ENCODE measurements at places on chromosomes 11 and 22.

DNA sequence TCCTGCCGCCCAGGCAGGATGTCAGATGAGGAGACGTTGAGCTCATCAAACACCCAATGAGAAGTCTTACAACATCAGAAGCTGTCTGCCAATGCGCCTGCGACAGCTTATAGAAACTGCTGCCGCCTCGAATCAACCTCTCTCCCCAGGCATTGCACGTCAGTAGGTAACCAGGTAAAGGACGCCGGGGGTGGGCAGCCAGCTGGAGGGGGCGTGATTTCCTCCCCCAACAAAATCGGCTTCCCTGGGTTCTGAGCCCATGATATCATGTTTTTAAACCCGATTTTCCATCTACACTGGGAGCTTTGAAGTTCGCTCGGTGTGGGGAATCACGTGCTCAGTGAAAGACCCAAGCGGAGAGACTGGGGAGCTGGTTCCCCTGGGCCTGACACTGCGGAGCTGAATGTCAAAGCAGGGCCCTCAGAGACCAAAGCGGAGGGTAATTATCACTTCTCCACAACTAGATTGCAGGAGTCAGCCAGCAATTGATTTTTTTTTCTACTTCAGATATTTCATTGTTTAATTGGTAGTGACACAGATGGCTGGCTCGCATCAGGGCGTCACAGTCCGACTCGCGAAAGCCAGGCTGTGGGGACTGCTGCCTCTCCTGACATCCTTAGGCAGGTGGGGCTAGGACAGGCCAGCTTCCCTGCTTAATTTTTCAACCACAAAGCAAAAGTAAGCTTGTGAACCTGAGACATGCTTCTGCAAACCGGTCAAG lies 15.4 kb downstream of the FAM83F start:
- no peak for DNase-seq

- peak; percentile 45 for DNase-seq
Measured at GRCh38 chr11:3855808-3856491, 486 bp downstream of the STIM1 start.

GRCh38 chr11:76692956-76693355 lies 22.4 kb upstream of the LRRC32 start:
- DNase-seq, result no peak

DNA sequence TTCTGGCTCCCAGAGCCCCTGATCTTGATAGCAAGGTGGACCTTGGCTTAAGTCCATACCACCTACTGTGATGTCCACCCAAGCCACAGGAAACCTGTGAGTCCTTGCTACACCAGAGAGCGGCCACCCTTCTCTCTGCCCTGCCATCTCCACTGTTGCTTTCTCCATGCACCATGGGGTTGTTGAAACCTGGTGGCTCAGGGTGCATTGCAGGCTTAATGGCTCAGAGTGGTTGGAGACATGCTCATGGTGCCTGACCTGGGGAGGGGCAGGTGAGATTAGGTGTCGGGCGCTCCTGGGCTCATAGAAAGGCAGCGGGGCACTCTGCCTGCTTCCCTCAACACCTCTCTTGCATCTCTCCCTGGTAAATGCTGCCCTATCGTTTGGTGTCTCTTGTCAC lies 25.0 kb upstream of the CACNG2 start:
- DNase-seq, result no peak

DNA sequence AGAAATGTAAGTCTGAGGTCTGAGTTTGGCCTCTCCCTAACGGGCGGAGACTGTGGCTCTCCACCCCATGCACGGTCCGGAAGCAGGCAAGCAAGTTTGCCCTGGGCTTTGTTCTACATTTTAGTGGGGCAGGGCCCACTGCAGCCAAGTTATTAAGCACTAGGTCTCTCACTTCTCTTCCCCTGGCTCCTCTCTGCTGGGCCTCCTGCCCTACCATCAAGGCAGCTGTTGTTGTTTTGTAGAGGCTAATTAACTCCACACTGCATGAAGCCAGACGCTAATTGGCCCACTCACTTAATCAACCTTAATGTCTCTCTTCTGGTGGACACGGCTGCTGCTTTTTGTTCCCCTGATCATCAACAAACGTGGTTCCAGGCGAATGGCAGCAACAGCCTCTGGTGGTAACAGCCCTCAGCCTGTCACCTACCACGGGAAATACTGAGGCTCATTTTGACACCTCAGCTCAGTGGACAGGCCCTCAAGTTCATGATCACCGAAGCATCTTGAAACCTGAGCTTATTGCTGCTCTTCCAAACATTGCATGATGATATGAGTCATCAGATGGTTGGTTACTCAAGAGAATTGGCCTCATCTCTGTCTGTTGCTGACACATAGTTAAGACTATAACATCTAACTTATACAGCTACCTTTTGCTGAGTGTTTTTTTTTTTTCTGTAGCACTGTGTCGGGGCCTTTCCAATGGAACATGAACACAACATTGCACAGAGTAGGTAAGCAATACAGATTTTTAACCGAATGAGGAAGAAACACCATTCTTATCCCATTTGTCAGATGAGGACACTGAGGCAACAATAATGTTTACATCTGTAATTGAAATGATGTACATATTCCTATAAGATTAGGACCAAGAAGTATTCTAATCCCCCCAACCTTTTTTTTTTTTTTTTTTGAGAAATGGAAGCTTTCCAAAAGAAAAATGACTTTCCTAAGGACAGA lies 20.8 kb upstream of the LMO2 start:
- DNase-seq, result no peak

DNA sequence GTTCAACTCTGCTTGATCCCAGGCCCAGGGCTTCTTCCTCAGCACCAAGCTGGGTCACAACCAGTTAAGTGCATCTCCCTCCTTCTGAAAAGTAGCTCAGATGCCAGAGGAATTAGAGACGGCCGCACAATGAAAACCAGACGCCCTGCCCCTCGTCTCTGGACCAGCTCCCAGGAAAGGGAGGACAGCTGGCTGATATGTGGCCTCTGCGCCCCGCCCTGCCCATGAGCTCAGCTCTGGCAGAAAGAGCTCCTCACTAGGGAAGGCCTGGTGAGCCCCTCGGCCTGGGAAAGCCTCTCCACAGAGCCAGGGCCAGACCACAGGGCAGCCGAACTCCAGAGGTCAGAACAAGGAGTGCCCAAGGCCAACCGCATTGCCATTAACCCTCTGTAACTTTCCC lies 18.1 kb upstream of the SCGB1A1 start:
- peak; percentile 94 for DNase-seq

GRCh38 chr11:72036687-72037086 lies 38.0 kb downstream of the IL18BP start:
- DNase-seq, result no peak

- DNase-seq, result no peak
Measured at GRCh38 chr22:27107824-27108223, 450.4 kb downstream of the MIAT start.

DNA sequence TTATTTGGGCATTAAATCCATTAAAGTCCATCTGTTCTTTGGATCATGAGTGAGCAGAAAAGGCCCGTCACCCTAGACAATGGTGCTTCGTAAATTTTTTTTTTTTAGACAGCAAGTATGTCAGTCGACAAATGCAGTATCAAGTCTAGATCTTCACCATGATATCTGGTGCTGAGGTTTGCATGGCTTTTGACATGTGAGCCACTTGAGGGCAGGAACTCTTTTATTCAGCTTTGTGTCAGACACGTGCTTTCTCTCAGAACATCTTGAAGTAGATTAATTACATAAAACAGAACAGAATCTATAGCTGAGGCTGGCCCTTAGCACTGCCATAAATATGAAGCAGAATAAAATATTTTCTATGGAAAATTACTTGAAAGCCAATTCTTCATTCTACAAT lies 62.9 kb upstream of the CARD18 start:
- DNase-seq, result no peak

GRCh38 chr11:121706884-121707420 lies 254.2 kb upstream of the SORL1-AS1 start:
- DNase-seq, result peak; percentile 52

DNA sequence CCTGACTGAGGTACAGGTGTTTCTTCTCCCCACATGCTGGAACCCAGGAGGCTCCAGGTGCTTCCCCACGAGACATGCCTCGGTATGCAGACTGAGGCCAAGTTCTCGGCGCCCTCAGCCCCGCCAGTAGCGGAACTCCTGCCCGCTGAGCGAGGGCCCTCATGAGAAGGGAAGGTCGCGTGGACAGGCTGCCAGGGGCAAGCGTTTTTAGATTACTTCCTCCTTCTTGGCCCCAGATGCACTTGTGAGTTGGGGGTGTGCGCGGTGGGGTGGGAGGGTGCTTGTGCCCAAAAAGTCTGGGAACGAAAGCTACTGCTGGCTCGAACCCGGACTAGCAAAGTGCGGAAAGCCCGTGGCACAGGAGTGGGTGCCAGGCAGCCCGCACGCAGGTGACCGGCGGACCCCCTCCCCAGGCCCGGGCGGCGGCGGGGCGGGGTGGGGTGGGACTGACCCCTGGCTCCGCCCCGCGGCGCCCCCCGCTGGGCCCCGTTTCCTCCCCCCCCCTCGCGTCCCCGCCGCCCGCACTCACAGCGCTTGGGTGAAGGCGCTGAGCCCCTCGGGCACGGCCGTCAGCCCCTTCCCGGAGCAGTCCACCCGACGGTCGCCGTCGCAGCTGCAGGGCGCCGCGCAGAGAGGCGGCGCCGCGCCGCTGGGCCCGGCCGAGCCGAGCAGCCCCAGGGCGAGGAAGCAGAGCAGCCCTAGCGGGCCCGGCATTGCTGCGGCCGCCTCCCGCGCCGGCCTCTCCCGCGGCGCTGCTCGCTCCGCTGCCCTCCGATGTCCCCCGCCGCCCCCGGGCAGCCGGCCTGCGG lies 797 bp downstream of the LGR4 start:
- DNase-seq, result no peak

Measured in SK-N-DZ (cell line).